HCT116 (cell line): ENCODE measurements at places on chromosomes 4 and X. TPM values are rescaled to one million over a fixed set of nuclear protein-coding genes. Genes with fewer than 3 reads are reported as not detected.
A peak's percentile ranks its signal among the peaks of the same experiment; 100 is the strongest.

- DNase-seq, result no peak
- no peaks in the 10 kb centered on the region for H3K27me3 ChIP-seq
- H3K4me1 ChIP-seq, result no peaks in the 10 kb centered on the region
- H3K4me3 ChIP-seq, result no peak overlapping the region
- H3K27ac ChIP-seq, result no peak overlapping the region
- no peaks in the 10 kb centered on the region for H3K36me3 ChIP-seq
Observed at GRCh38 chrX:29528281-29528680, 687.1 kb upstream of the MAGEB2 start.

DNA sequence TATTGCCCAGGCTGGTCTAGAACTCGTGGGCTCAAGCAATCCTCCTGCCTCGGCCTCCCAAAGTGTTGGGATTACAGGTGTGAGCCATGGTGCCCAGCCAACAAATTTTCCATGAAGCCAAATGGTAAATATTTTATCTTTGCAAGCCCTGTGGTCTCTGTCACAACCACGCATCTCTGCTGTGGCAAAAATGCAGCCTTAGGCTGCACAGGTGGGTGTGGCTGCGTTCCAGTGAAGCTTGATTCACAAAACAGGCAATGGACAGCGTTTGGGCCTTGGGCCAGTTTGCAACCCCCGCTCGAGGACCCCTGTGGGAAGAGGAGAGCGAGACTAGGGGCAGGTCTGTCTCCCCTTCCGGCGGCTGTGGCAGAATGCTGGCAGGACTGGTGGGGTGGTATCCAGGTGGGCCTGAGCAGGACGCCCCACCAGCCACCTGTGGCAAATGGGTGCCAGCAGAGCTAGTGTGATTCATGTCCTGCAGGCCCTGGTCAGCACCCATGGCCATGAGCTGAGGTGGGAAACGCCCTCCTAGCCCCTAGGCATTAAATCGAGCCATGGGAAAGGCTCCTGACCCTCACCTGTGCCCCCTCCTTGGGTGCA, 19.7 kb downstream of the HTRA3 start:
- H3K27ac ChIP-seq, result no peak overlapping the region
- no peaks in the 10 kb centered on the region for H3K36me3 ChIP-seq
- H3K4me3 ChIP-seq, result no peak overlapping the region
- no peaks in the 10 kb centered on the region for H3K4me1 ChIP-seq
- no peaks in the 10 kb centered on the region for H3K27me3 ChIP-seq

DNA sequence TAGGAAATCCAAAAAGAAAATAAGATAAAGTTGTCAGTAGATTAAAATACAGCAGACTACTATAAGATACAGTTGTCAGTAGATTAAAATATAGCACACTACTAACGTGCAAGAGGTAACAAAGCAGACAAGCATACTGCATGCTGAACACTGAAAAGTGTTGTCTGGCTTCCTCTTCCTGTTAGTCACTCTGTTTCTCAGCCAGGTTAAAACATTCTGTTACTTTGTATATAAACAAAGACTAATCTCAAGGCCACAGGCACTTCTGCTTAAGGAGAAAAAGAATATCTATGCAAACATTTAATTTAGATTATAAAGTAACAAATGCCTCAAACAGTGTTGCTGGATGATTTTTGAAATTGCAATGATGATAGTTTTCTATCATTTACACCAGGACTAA, 41.0 kb upstream of the SCD5 start:
- no peak for DNase-seq
- H3K36me3 ChIP-seq, result peaks cover 33% of the 10 kb centered on the region
- H3K27me3 ChIP-seq, result no peaks in the 10 kb centered on the region
- H3K27ac ChIP-seq, result no peak overlapping the region

GRCh38 chrX:98939456-98939855, 1470.6 kb downstream of the PCDH19 start:
- H3K36me3 ChIP-seq, result no peaks in the 10 kb centered on the region
- no peaks in the 10 kb centered on the region for H3K4me1 ChIP-seq
- no peak for DNase-seq
- H3K27ac ChIP-seq, result no peak overlapping the region

- peaks cover 22% of the 10 kb centered on the region for H3K36me3 ChIP-seq
- no peaks in the 10 kb centered on the region for H3K27me3 ChIP-seq
- H3K4me3 ChIP-seq, result peak overlapping the region; percentile 90
- H3K27ac ChIP-seq, result peak overlapping the region; percentile 95
- DNase-seq, result no peak
Observed at GRCh38 chrX:48573690-48574269, 504 bp upstream of the RBM3 start.

GRCh38 chrX:123835661-123836371, 24.0 kb upstream of the XIAP start:
- peak; percentile 59 for DNase-seq
- H3K4me3 ChIP-seq, result no peak overlapping the region
- H3K27ac ChIP-seq, result no peak overlapping the region
- no peaks in the 10 kb centered on the region for H3K36me3 ChIP-seq
- no peaks in the 10 kb centered on the region for H3K27me3 ChIP-seq

DNA sequence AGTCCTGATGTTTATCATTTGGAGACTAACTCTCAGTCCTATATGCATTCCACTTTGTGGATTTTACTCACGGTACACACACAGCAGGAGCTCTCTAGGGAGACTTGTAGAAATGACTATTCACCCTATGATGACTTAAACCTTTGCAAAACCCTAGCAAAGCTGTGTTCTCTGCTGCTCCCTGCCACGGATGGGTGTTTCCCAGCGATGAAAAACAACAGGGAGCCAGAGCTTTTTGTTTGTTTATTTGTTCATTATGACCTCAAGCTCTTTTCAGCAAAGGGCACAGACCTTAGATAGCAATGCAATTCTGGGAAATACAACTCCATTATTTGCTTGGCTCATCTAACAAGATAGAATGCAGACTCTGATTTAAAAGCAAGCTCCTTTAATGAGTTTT, 156.6 kb downstream of the GRIA3 start:
- H3K27ac ChIP-seq, result no peak overlapping the region
- no peaks in the 10 kb centered on the region for H3K27me3 ChIP-seq
- H3K36me3 ChIP-seq, result no peaks in the 10 kb centered on the region
- H3K4me1 ChIP-seq, result no peaks in the 10 kb centered on the region
- H3K4me3 ChIP-seq, result no peak overlapping the region

DNA sequence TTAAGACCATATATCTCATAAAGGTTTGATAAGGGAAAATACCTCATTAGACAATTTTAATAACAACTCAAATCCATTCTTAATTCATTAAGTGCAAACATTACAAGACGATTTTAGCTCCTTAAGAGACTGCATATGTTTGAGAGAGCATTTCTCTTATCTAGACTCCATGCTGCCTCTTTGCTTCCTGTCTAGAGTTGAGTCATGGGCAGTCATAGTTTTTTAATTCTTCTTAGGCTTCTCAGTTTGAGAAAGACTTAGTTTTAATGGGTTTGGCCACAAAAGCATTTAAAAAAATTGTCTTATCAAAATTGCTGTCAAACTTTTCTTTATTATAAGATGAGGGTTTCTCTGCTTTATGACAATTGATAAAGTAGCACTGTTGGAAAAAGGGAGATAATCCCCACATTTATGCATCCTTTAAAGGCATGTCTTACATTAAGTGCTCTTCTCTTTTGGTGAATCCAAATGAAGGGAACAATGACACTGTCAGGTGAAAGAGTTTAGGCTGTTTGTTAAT, 713.4 kb downstream of the PCDH18 start:
- H3K27ac ChIP-seq, result no peak overlapping the region
- H3K27me3 ChIP-seq, result no peaks in the 10 kb centered on the region
- H3K4me1 ChIP-seq, result no peaks in the 10 kb centered on the region
- H3K4me3 ChIP-seq, result no peak overlapping the region
- no peak for DNase-seq
- H3K36me3 ChIP-seq, result no peaks in the 10 kb centered on the region

DNA sequence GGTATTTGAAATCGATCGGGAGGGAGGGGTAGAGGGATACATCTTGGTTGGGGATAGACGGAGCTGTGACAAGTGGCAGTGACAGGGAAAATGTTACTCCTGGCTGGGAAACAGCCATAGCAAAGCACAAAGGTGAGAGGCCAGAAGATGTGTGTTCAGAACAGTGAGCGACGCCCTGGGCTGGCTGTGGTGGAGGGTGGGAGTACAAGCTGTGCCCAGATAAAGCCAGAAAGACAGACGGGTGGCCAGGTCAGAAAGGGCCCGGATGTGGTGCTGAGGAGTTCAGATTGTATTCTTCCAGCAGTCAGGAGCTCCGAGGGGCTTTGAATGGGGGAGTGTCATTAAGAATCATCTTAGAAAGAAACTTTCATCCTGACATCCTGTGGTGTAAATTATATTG, 27.9 kb downstream of the CCDC149 start:
- no peak overlapping the region for H3K27ac ChIP-seq
- H3K36me3 ChIP-seq, result no peaks in the 10 kb centered on the region
- no peaks in the 10 kb centered on the region for H3K4me1 ChIP-seq
- H3K27me3 ChIP-seq, result no peaks in the 10 kb centered on the region
- H3K4me3 ChIP-seq, result no peak overlapping the region
- DNase-seq, result no peak

GRCh38 chr4:85955620-85956292, 404.1 kb downstream of the MAPK10 start:
- no peaks in the 10 kb centered on the region for H3K36me3 ChIP-seq
- H3K4me1 ChIP-seq, result peaks cover 13% of the 10 kb centered on the region
- no peaks in the 10 kb centered on the region for H3K27me3 ChIP-seq

DNA sequence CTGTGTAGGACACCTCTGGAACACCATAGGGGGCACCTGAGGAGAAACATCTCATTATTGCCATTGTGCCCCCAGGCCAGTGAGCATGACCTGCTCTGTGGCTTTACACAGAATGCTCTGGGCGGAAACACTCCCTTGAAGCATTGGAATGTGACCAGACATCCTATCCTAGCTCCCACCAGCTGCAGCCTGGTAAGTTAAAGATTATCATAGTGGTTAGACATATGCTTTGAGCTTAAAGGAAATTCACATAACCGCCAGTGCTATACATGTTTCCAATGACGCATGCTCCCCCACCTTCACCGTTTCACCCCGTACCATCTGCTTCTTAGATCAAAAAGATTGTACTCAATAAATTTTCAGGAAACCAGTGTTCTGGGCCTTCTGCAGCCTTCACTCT, 217.7 kb upstream of the CENPE start:
- no peaks in the 10 kb centered on the region for H3K36me3 ChIP-seq
- no peaks in the 10 kb centered on the region for H3K4me1 ChIP-seq
- no peak for DNase-seq
- H3K4me3 ChIP-seq, result no peak overlapping the region
- no peaks in the 10 kb centered on the region for H3K27me3 ChIP-seq
- H3K27ac ChIP-seq, result no peak overlapping the region

DNA sequence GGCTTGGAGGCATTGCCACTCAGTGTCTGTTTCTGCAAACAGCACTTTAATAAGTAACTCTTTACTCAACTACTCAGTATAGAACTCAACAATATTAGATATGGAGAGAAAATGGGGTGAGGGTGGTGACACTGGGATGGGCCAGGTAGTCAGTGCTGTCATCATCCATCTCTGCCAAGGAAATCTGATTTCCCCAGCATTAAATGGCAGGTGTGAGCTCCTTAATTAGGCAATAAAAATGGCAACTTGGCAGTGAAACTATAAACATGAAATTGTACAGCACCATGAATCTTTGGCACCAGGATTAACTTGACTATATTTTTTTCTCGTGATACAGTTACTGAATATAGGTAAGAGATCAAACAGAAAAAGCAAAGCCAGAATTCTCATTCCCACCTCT, 146.2 kb downstream of the GLRA2 start:
- DNase-seq, result no peak
- no peak overlapping the region for H3K27ac ChIP-seq
- no peak overlapping the region for H3K4me3 ChIP-seq
- H3K4me1 ChIP-seq, result peaks cover 12% of the 10 kb centered on the region

DNA sequence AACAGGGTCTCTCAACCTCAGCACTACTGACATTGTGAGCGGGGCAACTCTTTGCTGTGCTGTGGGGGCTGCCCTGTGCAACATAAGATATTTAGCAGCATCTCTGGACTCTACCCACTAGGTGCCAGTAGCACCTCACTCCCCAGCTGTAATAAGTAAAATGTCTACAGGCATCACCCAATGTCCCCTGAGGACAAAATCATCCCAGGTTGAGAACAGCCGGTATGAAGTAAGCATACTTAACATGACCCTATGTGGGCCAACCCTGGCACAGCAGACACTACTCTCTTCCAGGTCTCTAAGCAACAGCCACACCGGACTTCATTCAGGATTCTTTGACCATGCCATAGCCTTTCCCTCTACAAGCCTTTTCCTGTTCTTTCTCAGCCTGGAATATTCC, 10.5 kb upstream of the MGST2 start:
- no peaks in the 10 kb centered on the region for H3K27me3 ChIP-seq
- peaks cover 3% of the 10 kb centered on the region; the same call in 1 of the 2 replicates for H3K4me1 ChIP-seq
- H3K4me3 ChIP-seq, result no peak overlapping the region
- no peak for DNase-seq
- no peak overlapping the region for H3K27ac ChIP-seq

- no peak overlapping the region for H3K27ac ChIP-seq
- no peaks in the 10 kb centered on the region for H3K27me3 ChIP-seq
- H3K4me3 ChIP-seq, result no peak overlapping the region
- no peak for DNase-seq
Observed at GRCh38 chr4:88962396-88962795, 94.6 kb downstream of the FAM13A start.

- H3K36me3 ChIP-seq, result no peaks in the 10 kb centered on the region
- peak; percentile 37 for DNase-seq
- H3K4me1 ChIP-seq, result no peaks in the 10 kb centered on the region
- no peaks in the 10 kb centered on the region for H3K27me3 ChIP-seq
Observed at GRCh38 chr4:173288296-173288695, 45.9 kb downstream of the HMGB2 start.

GRCh38 chr4:38099908-38100407, 139.8 kb downstream of the PTTG2 start:
- H3K27me3 ChIP-seq, result no peaks in the 10 kb centered on the region
- H3K36me3 ChIP-seq, result 0 out of 2 replicates have a peak, but pooled peaks cover 4% of the 10 kb centered on the region
- H3K27ac ChIP-seq, result no peak overlapping the region
- no peak overlapping the region for H3K4me3 ChIP-seq

Gene CEP135
- total RNA-seq, result 10.9 TPM

Gene RTL5
- total RNA-seq, result 2.5 TPM

Gene TMPRSS11D
- total RNA-seq, result not detected

Gene ARX
- total RNA-seq, result 0.22 TPM

Gene HHIP
- total RNA-seq, result not detected

Gene XPNPEP2
- not detected for total RNA-seq

Gene ZAR1
- 0.47 TPM for total RNA-seq

Gene ARHGAP6
- 0.10 TPM for total RNA-seq

Gene CD38
- total RNA-seq, result not detected
